ENCODE measurements at places on chromosomes 4 and X.

- no peak for DNase-seq
Observed at GRCh38 chr4:151291485-151291884, 14.5 kb downstream of the PRSS48 start.

GRCh38 chr4:121973816-121974215, 22.0 kb upstream of the TRPC3 start:
- no peak for DNase-seq

DNA sequence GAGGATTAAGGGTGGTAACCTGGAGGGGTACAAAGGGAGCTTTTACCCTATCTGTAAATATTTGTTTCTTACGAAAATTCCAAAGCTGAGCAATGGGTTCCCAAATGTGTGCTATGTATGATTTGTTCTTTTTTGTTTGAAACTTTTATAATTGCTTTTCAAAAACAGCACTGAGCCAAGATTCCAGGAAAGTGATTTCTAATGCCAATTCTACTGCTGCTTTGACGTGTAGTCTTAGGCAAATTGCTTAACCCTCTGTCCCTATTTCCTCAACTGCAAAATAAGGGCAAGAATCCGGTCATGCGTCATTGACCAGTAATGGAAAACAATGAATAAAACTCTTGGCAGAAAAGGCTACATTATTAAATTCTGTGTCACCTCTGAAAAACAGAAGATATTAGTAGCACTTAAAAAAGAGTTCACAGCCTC, 454.7 kb downstream of the IL15 start:
- peak; percentile 71 for DNase-seq

- DNase-seq = no peak
Observed at GRCh38 chrX:2188330-2188792, 312.4 kb downstream of the DHRSX start.

DNA sequence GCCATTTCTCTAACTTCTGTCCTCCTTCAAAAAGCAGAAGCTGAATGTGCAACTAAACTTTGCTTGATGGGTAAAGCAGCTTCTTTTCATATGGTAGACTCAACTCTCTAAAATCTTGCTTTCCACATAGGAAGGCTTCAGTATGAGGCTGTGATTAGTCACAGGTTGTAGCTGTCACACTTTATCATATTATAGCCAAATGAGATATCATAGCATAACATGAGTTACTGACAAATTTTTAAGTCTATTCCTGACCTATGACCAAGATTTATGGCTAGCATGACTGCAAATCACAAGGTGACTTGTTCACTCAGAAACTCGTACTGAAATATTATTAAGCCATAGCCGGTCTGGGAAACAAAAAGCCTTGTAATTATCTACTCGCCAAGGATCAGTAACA, 998.6 kb downstream of the RPA4 start:
- no peak for DNase-seq

DNA sequence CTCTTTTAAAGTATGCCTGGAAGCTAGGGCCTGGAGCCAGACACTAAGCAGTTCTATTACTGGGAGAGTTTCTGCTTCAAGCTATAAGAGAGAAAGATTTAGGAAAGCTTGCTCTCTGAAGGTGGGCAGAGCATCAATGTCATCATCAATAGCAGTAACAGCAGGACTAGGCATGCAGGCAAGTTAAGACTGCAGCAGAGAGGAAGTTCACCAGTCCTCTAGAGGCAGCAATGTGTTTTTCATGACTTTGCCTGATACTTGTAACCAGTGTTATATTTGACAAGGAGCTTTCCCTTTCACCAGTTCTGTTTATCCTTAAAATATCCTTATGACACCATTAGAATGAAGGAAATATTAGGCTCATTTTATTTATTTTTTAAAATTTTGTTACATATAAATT, 237.9 kb downstream of the KCTD8 start:
- no peak for DNase-seq

DNA sequence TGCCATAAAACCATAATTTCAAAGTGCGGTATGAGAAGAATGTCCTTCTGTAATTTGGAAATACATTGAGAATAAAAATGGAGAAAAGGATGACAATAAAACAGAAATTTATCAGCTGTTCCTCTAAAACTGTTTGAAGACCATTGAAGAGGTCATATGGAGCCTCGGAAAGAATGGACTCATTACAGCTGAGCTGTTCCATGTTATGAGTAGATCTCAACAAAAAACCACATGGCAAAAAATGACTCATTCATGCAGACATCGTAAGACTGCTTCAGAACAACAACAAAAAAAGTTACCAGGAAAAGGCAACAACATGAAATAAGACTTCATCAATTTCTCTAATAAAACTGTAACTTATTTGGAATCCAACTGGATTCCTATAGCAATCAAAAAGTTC, 39.7 kb downstream of the AKAP4 start:
- no peak for DNase-seq

GRCh38 chr4:7431696-7432530, 2.8 kb downstream of the PSAPL1 start:
- no peak for DNase-seq

GRCh38 chrX:115060013-115060412, 42.6 kb upstream of the IL13RA2 start:
- DNase-seq = no peak

- no peak for DNase-seq
Observed at GRCh38 chr4:188300385-188300784, 161.1 kb downstream of the TRIML1 start.

Data from ACHN (cell line).